Effector memory CD4-positive, alpha-beta T cell (primary cell): ENCODE measurements at places on chromosomes 6 and 20.

- DNase-seq, result no peak
These were observed 40.3 kb downstream of the PPP1R14C start for GRCh38 chr6:150183105-150183504.

DNA sequence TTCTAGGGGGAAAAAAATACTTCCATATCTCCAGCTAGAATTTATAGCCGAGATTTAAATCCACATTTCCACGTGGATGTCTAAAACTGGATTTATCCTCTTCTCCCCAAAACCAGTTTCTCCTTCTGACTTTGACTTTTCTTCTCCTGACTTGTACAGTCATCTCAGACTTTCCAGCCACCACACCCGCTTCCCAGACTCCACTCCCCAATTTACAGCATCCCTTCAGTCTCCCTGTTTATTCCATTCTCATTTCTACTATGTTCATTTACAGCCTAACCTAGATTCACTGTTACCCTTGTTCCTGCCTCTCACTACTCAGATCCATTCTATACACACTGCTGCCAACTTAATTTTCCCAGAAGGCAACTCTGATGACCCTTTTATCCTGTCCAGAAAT lies 224.8 kb downstream of the KHDC1L start:
- DNase-seq, result no peak

DNA sequence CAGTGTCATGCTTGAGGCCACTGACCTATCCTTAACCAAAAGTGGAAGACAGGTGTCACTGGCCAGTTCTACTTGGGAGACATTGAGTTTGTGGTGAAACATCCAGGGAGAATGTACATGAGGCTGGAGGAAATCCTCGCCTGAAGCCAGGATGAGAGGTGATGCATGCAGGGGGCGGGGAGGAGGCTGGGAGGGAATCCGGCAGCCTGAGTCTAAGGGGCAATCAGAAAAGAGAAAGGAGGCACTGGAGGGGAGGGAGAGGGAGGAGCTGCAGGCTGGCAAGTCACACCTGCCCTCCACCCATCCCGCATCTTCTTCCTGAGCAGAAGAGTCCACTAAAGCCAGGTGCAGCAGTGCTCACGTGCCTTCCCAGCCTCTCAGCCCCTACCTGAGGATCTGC lies 14.9 kb upstream of the DDO start:
- DNase-seq, result no peak

- no peak for DNase-seq
These were observed 274.0 kb downstream of the MAFB start for GRCh38 chr20:40414843-40415615.

GRCh38 chr6:154732538-154733182 lies 556 bp upstream of the SCAF8 start:
- DNase-seq, result no peak
